ENCODE measurements at places on chromosomes 2 and 18. TPM values are rescaled to one million over a fixed set of nuclear protein-coding genes. Genes with fewer than 3 reads are reported as not detected.

GRCh38 chr2:224196810-224197209 lies 157.7 kb upstream of the SERPINE2 start:
- no peak for DNase-seq
- H3K27me3 ChIP-seq, result no peaks in the 10 kb centered on the region
- H3K4me3 ChIP-seq, result no peak overlapping the region
- no peaks in the 10 kb centered on the region for H3K4me1 ChIP-seq
- H3K36me3 ChIP-seq, result no peaks in the 10 kb centered on the region

The TAF1B gene
- 8.5 TPM for total RNA-seq

GRCh38 chr2:197538412-197538811 lies 22.5 kb downstream of the MOB4 start:
- no peaks in the 10 kb centered on the region for H3K27me3 ChIP-seq
- DNase-seq, result no peak
- H3K36me3 ChIP-seq, result peaks cover 17% of the 10 kb centered on the region

The PIEZO2 gene
- 37.7 TPM for total RNA-seq

The CAVIN2 gene
- total RNA-seq, result 200 TPM

DNA sequence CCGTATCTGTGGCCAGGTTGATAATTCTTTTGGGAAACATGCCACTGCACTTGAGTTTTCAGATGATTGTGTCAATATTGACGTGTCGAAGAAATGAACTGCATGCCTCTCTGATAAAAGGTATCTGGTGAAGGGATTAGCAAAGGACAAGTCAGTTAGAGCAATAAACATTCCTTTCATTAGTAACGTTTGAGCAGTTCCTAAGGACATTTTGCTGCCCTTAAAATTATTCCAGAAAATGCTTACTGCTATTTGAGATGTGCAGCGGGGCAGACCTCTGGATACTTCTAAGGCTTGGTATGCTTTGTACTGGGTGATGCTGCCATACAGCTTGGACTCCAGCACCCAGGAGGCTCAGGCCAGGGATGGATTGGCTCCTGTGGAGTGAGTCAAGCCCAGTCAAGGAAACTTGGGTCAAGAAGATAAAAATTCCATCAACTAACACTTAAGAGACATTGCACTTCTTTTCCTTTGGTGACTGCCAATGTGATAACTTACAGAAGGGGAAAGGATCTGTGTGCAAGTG lies 166.7 kb downstream of the FHOD3 start:
- H3K4me1 ChIP-seq, result no peaks in the 10 kb centered on the region
- H3K27me3 ChIP-seq, result no peaks in the 10 kb centered on the region
- no peak overlapping the region for H3K4me3 ChIP-seq
- no peak overlapping the region for H3K27ac ChIP-seq
- no peaks in the 10 kb centered on the region for H3K36me3 ChIP-seq

DNA sequence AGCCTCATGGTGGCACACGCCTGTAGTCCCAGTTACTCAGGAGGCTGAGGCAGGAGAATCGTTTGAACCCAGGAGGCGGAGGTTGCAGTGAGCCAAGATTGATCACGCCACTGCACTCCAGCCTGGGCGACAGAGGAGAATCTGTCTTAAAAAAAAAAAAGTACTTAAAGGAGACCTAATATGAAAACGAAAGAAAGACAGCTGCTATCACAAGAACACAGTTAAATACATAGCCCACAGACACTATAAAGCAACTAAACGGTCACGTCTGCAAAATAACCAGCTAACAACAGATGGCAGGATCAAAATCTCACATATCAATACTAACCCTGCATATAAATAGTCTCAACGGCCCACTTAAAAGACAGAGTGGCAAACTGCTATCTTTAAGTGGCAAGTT lies 43.9 kb upstream of the TACR1 start:
- no peak overlapping the region for H3K27ac ChIP-seq
- H3K27me3 ChIP-seq, result no peaks in the 10 kb centered on the region
- no peak overlapping the region for H3K4me3 ChIP-seq

The KCNJ3 gene
- not detected for total RNA-seq

- no peak overlapping the region for H3K4me3 ChIP-seq
- peak overlapping the region; percentile 65 for H3K27ac ChIP-seq
- peak; percentile 67 for DNase-seq
Observed at GRCh38 chr2:9638532-9638931, 7.7 kb upstream of the YWHAQ start.
